Eye (tissue), 1 donor: ENCODE measurements at places on chromosomes 3 and 15.
A peak's percentile ranks its signal among the peaks of the same experiment; 100 is the strongest.

GRCh38 chr3:105729667-105730066, 139.1 kb downstream of the CBLB start:
- DNase-seq = no peak

- no peak for DNase-seq
Observed at GRCh38 chr3:4972652-4973643, 6.3 kb upstream of the BHLHE40 start.

DNA sequence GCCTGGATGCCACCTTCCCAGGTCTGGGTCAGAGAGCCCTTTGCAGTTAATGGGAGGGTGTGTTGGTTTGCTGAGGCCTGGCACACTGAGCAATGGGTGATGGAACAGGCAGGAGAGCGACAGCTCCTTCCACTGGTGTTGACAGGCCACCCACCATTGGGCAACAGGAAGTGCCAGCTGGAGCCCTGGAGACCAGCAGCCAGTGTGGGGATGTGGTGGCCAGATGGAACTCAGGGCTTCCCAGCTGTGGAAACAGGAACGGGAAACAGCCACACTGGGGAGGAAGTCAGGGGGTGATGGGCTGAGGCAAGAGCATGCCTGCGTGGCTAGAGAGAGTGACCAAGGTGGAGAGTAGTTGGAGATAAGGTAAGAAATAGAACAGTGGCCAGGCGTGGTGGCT, 9.3 kb downstream of the PSTPIP1 start:
- no peak for DNase-seq

DNA sequence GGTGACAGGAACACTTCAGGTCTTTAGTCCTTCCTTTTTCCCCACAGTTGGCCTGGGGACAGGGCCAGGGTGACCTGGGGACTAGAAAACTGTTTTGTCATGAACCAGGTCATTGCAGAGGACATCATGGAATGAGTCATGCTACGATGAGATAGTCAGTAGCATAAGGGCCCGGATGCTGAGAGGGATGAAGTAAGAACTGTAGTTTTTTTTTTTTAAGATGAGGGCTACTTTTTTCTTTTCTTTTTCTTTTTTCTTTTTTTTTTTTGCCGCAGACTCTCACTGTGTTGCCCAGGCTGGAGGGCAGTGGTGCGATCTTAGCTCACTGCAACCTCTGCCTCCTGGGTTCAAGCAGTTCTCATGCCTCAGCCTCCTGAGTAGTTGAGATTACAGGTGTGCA, 8.0 kb downstream of the MAP2K5 start:
- no peak for DNase-seq

DNA sequence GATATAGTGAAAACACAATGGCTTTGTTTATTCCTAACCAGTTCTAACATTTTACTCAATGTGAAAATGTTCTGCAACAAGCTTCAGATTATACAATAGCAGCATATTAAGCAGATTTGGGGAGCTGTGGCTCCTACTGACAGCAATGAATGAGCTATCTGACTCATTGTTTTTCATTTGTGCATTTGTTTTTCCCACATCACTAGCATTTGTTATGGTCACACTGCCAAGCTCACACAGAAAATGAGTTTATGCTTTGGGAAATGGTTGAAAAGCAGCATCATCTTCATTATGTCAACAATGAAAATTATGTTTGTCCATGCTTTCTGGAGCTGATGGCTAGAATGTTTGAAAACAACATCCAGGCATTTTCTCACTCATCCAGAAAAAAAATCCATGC, 53.5 kb downstream of the ZPLD1 start:
- DNase-seq = no peak

- DNase-seq = peak; percentile 44
Observed at GRCh38 chr15:88174571-88174970, 82.0 kb downstream of the NTRK3 start.

DNA sequence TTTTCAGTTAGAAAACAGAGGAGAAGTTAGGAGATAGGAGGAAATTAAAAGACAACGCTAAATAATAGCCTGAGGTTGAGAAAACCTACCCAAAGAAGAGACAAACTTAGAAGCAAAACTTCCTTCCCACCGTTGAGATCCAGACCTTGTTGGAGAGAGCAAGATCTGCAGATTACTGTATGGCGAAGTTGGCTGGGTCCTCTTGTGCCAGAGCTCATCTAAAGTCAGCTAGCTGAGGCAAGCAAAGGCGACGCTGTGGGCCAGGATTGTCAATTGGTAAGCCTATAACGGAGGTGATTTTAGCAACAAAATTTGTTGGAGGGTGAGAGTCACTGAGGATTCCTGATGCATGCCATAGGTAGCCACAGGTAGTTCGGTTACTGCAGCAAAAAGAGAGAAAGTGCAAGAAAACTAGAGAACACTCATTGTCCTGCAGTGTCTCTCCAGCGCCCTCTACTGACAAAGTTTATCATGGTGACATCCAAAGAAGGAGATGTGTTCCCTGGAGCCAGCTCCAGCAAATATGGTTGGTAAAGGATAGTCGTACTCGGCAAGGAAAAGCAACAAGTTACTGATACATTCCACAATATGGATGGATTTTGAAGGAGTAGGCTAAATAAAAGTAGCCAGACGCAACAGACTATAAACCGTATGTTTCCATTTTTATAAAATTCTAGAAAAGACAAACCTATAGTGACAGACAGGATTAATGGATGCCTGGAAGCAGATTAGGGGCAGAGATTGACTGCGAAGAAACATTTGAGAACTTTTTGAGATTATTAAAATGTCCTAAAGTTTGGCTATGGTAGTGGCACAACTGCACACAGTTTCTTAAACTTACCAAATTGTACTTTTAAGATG, 9.8 kb upstream of the OR5K4 start:
- peak; percentile 44 for DNase-seq
